ENCODE measurements at places on chromosomes 3 and 15.

DNA sequence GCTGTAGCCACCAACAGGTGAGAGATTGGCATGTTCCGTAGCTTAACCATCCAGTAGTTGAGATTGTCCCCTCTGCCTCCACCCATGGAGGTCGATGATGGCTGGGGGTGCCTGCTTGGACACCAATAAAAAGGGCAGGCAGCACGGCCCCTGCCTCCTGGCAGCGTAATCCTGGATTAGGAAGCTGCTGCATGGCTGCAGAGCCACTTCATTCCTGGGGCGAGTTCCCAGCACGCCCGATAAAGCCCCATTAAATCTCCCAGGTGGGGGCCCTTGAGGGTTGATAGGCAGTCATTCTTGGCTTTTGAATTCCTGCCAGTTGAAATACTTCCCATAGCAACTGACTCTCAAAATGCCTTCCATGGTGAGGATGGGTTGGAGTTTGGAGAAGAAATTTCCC is 67.8 kb downstream of the PLXNA1 start:
- no peak for DNase-seq

DNA sequence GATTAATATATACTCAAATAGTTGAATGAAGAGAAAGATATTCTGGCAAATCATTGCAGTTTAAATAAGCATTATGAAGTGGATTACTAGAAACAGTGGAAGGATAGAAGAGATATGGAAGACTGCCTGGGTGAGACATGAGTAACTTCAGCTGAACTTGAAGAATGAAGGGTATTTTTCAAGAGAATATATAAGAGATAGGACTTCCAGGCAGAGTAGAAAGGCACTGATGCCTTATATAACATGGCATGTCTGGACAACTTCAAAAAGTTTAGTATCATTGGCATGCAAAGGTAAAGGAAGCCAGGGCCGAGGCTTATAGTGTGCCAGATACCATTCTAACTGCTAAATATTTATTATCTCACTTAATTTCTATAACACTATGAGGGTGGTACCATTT is 126.5 kb upstream of the SLC7A14 start:
- no peak for DNase-seq

DNA sequence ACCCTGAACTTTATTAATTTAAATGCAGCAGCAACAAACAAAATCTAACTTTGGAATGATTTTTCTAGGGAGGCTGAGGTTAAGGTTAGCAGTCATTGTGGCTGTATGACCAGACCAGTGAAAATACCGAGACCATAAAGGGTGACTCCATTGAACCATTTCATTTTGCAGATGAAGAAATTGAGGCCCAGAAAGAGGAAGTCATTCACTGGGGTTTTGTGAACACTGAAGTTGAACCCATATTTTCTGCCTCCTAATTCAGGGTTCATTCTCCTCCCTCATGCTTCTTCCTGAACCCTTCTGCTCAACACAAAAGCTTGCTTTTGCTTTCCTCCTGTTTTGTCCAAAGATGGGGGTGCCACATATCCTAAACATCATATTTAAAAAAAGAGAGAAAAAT is 65.8 kb upstream of the PLCL2 start:
- no peak for DNase-seq

DNA sequence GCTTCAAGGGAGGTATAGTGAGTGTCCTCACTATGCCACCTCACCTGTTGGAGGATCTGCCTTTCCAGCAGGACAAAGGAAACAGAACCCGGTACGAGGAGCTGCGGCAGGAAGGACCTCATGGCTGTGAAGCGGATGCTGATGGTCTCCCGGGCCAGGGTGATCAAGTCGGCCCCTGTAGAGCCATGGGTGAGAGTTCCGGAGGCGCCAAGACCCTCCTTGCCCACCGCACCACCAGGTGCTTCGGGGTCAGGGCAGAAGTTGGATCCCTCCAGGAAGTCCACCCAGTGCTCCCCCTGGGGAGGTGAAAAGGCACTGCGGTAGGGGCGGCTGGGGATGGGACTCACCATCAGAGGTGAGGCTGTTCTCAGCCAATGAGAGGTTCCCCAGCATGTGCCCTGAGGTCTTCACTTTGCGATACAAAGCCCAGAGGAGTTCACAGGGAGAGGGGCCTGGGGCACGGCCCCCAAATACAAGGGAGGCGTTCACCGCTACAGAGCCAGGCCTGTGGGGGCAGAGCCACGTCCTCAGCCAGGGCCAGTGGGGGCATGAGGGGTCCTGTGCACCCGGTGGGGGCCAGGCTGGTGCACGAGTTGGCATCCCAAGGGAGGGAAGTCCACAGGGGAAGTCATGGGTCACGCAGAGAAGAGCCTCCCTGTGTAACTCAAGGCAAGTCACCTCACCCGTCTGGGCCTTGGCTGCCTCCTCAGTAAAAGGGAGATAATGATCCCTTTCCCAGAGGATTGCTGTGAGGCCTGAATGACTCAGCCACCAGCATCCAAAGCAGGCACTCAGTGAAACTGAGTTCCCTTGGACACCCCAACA is 27.7 kb downstream of the C15orf39 start:
- DNase-seq, result no peak

DNA sequence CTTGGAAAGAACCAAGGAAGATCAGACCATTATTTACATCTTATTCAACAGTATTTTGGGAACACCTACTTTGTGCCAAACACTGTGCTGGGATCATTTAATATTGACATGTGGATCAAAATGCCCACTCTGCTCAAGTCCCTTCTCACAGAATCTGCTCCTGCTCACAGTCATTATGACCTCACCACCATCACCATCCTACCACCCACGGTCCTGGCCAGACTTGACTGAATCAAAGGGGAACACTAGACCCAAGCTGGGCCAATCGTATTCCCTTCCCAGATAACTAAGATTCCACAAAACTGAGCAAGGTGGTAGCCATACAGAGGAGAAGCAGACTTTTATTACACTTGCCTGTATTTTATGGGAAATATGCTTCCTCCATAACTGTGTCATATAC is 3.4 kb upstream of the CEP152 start:
- no peak for DNase-seq

DNA sequence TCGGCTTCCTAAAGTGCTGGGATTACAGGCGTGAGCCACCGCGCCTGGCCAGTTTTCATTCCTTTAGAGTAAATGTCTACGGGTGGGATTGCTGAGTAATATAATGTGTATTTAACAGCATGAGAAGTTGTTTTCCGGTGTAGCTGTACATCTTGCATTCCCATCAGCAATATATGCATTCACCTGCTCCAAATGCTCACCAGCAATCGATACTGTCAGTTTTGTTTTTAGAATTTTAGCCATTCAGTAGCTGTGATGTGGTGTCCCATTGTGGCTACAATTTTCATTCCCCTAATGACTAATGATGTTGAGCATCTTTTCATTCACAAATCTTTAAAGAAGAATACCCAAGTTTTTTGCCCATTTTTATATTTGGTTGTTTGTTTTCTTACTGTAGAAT is 134.8 kb upstream of the RGMA start:
- DNase-seq, result no peak

- DNase-seq, result no peak
Observed at GRCh38 chr15:73906346-73907034, 19.8 kb upstream of the LOXL1 start.

DNA sequence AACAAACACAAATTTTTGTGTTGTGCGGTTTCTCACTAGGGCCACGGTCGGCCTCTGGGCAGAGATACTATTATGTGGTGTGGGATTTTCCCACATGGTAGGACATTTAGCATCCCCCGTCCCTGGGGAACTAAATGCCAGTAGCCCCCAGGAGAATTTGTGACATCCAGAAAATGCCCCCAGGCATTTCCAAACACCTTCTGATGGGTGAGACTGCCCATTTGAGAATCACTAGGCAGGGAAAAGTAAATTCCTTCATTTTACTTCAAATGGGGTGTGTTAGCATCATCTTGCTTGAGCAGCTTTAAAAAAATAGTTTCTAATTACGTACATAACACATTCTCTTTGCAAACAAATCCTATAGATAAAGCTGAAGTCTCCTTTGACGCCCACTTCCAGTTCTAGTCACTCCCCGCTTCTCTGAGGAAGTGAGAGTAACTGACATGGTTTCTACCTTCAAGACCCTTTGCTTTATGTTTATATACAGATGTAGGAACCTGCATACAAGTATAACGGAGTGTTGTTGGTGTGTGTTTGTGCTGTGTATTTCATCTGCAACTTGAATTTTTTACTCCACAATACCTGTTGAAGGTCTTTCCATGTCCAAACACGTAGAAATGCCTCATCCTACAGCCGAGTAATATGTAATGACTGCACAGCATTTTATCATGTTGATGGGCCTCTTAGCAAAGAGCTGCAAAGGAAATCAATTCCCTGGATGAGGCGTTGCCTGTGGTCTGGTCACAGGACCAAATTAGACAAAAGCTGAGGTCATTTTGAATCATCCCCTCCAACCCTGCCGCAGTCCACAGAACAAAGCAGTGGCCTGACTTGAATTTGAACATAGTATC is 31.4 kb upstream of the ZBTB38 start:
- no peak for DNase-seq

- no peak for DNase-seq
Observed at GRCh38 chr3:65144791-65145351, 457.1 kb upstream of the ADAMTS9 start.

- DNase-seq, result no peak
Observed at GRCh38 chr3:196399485-196399945, 32.7 kb downstream of the UBXN7 start.

GRCh38 chr3:5116538-5116937 is 5.6 kb upstream of the ARL8B start:
- no peak for DNase-seq

DNA sequence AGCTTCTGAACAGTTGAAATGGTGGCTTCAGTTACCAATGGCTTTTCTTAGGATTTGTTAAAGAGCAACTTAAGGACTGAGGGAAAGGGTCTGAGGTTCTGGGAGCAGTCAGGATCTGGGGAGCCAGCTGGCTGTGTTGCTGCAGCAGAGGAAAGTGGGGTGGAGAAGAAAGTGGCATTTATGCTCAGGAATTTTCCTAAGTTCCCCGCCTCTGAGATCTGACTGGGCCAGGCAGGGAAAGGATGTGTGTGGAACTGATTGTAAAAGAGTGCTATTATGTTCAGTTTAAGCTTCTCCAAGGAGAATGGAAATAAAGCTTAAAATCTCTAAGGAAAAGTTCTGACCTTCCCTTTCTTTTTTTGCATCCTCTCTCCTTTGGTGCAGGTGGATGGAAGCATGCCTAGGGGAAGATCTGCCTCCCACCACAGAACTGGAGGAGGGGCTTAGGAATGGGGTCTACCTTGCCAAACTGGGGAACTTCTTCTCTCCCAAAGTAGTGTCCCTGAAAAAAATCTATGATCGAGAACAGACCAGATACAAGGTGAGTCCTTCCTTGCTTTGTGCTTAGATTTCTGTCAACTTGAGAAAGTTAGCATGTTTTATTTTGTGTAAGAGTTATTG is 37.8 kb downstream of the IQGAP1 start:
- DNase-seq, result no peak

GRCh38 chr3:97838393-97838792 is 16.6 kb downstream of the CRYBG3 start:
- no peak for DNase-seq

GRCh38 chr3:194306771-194307640 is 44.1 kb downstream of the CPN2 start:
- DNase-seq, result peak; percentile 66
